ENCODE measurements at places on chromosomes 16 and 17. TPM values are rescaled to one million over a fixed set of nuclear protein-coding genes. Genes with fewer than 3 reads are reported as not detected.

- DNase-seq = no peak
- no peak overlapping the region for H3K4me3 ChIP-seq
- H3K4me1 ChIP-seq = peaks cover 25% of the 10 kb centered on the region
Observed at GRCh38 chr16:11098601-11099390, 154.4 kb downstream of the CLEC16A start.

DNA sequence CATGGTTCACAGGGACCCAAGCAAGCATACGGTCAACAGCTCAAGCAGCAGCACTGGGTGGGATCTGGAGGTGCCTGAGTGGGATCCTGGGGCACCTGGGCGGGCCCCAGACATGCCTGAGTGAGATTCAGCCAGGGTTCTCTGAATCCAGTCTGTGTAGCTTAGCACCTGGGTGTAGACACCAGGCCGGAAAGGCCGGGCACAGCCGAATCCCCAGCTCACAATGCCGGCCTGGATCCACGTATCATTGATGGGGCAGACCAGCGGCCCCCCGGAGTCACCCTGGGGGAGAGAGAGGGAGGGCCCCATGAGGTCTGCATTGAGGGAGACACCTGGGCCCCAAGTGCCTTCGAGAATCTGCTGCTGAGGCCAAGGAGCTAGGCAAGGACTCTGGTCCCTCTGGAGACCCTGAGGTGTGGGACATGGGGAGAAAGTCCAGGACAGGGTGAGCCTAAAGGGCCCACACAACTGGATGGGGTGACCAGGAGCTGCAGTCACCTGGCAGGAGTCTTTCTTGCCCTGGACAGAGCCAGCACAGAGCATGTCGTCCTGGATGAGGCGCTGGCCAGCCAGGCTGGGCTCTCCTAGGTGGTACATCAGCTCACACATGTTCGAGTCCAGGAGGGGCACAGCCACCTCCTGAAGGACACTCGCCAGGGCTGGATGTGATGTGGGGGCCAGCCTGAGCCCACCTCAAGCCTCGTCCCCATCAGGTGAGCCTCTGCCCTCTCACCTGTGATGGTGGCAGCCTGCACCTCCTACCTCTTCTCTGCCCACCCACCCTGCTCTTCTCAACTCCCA, 9.7 kb downstream of the ZG16B start:
- no peaks in the 10 kb centered on the region for H3K27me3 ChIP-seq
- DNase-seq = no peak
- H3K4me3 ChIP-seq = no peak overlapping the region
- no peak overlapping the region for H3K27ac ChIP-seq

Gene CALB2
- not detected for polyA plus RNA-seq

Gene KLHL10
- polyA plus RNA-seq = 0.25 TPM

Gene CHMP6
- polyA plus RNA-seq = 43.5 TPM

DNA sequence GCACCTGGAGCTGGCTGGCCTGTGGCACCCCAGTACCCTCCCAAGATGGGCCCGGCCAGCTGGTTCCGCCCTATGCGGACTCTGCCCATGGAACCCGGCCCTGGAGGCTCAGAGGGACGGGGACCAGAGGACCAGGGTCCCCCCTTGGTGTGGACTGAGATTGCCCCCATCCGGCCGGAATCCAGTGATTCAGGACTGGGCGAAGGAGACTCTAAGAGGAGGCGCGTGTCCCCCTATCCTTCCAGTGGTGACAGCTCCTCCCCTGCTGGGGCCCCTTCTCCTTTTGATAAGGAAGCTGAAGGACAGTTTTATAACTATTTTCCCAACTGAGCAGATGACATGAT, 12.0 kb downstream of the TBX21 start:
- DNase-seq = no peak
- no peak overlapping the region for H3K4me3 ChIP-seq
- peaks cover 7% of the 10 kb centered on the region for H3K4me1 ChIP-seq
- no peak overlapping the region for H3K27ac ChIP-seq
- no peaks in the 10 kb centered on the region for H3K27me3 ChIP-seq
- no peaks in the 10 kb centered on the region for H3K36me3 ChIP-seq

Gene AOC3
- polyA plus RNA-seq = not detected

Gene SEC14L5
- polyA plus RNA-seq = not detected

Gene CDC6
- not detected for polyA plus RNA-seq

Gene HID1
- 2.1 TPM for polyA plus RNA-seq

Gene RRAD
- polyA plus RNA-seq = not detected

GRCh38 chr16:67444259-67445125, 13.6 kb downstream of the HSD11B2 start:
- H3K4me3 ChIP-seq = no peak overlapping the region
- H3K36me3 ChIP-seq = peaks cover 30% of the 10 kb centered on the region
- no peaks in the 10 kb centered on the region for H3K4me1 ChIP-seq
- no peaks in the 10 kb centered on the region for H3K27me3 ChIP-seq
- DNase-seq = no peak

Gene TBC1D3H
- not detected for polyA plus RNA-seq

Gene KRT23
- not detected for polyA plus RNA-seq

Gene NKD1
- 0.76 TPM for polyA plus RNA-seq

Gene MEOX1
- 25.4 TPM for polyA plus RNA-seq

GRCh38 chr16:85301231-85301630, 189.0 kb upstream of the CIBAR2 start:
- H3K27me3 ChIP-seq = no peaks in the 10 kb centered on the region
- H3K27ac ChIP-seq = no peak overlapping the region
- H3K4me1 ChIP-seq = peaks cover 28% of the 10 kb centered on the region
